Activated T-cell treated with anti-CD3 and anti-CD28 coated beads, Interleukin-2, amount 50 U/mL, for 4 hours (primary cell): ENCODE measurements at places on chromosomes 13 and 19. TPM values are rescaled to one million over a fixed set of nuclear protein-coding genes. Genes with fewer than 3 reads are reported as not detected.
A peak's percentile ranks its signal among the peaks of the same experiment; 100 is the strongest.

The ZNF154 gene
- total RNA-seq: 1.3 TPM

GRCh38 chr13:98921786-98922185 lies 56.1 kb downstream of the DOCK9 start:
- no peak for DNase-seq

DNA sequence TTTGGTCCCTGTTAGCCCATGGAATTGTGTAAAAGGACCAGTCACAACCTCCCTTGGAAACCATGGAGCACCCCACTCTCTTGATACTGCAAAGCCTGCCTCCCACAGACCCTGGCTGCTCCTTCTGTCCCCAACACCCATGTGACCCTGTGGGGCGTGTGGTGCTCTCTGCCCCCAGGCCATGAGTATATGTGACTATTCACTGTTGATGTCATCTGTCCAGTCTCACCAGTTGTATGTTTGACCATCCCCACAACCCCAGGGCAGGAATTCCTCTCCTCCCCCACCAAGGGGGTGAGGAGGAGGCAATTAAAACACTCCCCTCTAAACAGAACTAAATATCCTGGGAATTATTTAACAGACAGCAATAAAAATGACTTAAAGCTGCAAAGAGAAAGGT lies 35.2 kb downstream of the KCTD15 start:
- DNase-seq: no peak

DNA sequence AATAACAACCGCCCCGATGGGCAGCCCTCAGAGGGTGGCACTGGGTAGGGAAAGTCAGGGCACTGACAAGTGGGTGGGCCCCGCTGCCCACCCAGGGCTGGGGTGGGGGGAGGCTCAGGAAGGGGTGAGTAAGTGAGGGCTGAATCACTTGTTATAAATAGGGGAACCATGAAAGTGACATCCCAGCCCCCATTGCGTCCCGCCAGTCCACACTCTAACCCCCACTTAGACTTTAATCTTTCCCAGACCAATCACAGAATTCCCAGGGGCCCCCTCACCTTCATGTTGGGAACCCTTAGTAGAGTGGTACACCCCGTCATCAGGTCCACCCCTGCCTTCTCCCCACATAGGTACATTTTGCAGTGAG lies 37.0 kb upstream of the NANOS3 start:
- peak; percentile 59 for DNase-seq

The TRAPPC6A gene
- total RNA-seq: 9.1 TPM

The TEX101 gene
- not detected for total RNA-seq

The FPR3 gene
- not detected for total RNA-seq

The ZNF132 gene
- total RNA-seq: 1.0 TPM

DNA sequence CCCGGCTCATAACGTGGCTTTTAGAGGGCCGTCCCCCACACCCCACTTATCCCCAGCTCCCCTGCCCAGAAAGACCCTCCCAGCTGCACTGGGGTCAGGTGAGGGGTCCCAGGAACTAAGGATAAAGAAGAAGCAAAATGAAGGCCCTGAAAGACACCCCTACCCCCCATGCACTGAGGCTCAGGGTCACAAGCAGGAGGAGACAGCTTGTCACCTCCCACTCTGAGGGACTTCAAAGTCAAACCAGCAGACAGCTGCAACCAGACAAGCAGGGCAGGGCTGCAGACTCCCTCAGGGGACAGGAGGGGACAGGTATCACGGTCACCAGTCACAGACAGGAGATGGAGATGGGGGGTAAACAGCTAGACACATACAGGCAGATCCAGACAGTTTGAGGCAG lies 6.1 kb upstream of the NANOS3 start:
- DNase-seq: no peak

- no peak for DNase-seq
Observed at GRCh38 chr19:3268326-3268725, 43.9 kb downstream of the CELF5 start.

DNA sequence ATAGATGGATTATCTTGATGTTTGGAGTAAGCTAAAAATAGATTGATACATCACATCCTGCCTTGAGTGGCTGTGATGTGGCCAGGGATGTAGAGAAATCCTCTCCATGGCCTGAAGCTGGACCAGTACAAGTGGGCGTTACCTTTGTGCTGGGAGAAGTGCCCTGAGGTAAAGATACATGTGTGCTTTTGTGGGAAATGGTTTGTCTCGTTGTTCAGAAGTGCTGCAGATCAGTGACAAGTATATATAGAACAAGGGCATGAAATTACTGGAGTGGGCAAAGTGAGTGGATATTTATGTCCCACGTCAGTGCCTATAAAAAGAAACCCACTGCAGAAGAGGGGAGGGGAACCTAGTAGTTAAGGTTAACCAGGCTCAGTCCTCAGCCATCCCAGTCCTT lies 12.2 kb upstream of the ZNF304 start:
- DNase-seq: no peak

The CCNA1 gene
- total RNA-seq: not detected

The CASP14 gene
- not detected for total RNA-seq

GRCh38 chr19:7602935-7603497 lies 7.4 kb downstream of the CAMSAP3 start:
- DNase-seq: no peak

DNA sequence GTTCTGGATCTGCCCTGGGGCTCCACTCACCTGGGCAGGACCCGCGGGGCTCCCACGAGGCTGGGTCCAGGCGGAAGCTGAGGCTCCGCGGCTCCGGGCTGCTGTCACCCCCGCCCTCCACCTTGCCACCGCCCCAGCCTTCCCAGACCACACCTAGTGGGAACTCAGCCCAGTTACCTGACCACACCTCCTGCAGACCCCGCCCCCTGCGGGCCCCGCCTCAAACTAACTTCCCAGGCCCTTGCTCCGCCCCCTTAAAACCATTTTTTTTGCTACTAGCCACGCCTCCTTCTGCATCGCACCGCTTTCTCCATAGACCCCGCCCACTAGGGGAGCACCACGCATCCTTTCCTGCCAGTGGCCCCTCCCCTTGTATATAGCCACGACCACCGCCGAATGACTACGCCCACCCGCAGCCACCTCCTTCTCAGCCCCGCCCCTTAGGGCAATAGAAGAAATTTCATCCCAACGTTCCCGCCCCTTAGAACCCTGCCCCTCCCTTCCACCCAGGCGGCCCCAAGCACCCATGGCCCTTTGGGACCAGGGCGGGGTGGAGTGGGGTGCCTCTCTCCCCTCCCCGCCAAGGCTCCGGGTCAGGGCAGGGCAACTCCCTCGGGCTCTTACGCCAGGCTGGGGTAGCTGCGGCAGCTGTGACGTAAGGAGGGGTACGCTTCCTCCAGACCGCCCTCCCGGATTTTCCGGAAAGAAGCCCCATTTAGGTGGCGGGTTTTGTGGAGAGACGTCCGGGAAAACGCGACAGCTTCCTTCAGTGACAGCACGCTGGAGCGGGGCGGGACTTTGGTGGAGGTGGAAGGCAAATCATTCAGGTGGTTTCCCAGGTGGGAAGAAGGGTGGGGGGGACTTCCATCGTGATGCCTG lies at the start of gene SH2D3A:
SH2D3A (minus strand) TSS at position 79 of the 879 bp plus-strand sequence. CDS start 3,687 bp downstream, outside the sequence.
- peak; percentile 97 for DNase-seq

The CPB2 gene
- 0.21 TPM for total RNA-seq

The IPO5 gene
- total RNA-seq: 251 TPM

The MEIOSIN gene
- total RNA-seq: not detected

The CLDN10 gene
- total RNA-seq: not detected

GRCh38 chr13:36006347-36006746 lies 124.8 kb downstream of the DCLK1 start:
- DNase-seq: no peak

DNA sequence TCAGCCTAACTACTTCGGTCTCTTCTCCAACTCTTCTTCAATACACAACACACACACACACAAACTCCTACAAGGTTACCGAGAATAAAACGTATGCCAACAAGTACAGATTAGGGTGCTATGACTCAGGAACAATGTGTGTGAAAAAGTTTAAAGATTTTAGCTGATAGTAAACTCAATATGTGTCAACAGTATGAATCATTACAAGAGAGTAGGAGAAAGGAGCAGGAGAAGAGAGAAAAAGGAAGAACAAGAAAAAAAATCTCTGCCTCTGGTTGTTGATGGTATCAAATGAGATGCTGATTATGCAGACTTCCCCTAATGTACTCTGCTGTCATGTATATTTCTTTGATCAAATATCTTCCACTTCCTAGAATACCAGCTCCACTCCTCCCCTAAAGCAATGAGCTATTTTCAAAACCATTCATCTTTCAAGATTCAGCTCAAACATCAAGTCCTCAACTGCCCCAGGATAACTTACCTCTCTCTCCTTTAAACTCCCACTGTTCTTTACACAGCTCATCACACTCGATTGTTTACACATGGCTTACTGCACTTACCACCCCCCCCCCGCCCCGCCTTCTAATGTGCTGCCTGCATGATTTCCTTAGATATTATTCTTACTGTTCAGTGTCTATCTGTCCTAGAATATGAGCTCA lies 95.6 kb downstream of the FAM216B start:
- DNase-seq: no peak

The TMEM272 gene
- total RNA-seq: 0.24 TPM

- DNase-seq: no peak
Observed at GRCh38 chr13:23731709-23732108, 157.5 kb downstream of the MIPEP start.

- DNase-seq: no peak
Observed at GRCh38 chr19:49287141-49287770, 37.7 kb downstream of the SLC6A16 start.

The TNNI3 gene
- total RNA-seq: not detected

- no peak for DNase-seq
Observed at GRCh38 chr13:108957369-108958012, 328.1 kb downstream of the MYO16 start.

The PRR19 gene
- 1.5 TPM for total RNA-seq

- DNase-seq: no peak
Observed at GRCh38 chr13:114136576-114136975, 4.2 kb upstream of the RASA3 start.

DNA sequence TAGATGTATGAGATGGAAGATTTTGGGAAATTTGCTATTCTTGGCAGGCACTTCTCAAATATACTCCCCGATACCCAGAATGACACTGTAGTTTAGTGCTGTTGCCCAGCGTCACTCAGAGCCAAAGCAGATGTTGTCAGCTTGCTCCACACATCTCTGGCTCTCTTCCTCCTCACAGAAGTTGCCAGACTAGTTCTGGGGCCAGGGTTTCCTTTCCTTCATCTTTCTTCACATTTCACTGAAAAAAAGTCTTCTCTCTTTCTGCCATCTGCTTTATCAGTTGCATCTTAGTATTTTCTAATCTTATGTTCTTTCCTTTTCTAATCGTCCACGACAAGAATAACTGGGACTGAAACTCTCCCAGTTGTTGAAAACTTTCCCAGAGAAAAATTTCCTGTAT lies 251.4 kb downstream of the RGCC start:
- DNase-seq: no peak

DNA sequence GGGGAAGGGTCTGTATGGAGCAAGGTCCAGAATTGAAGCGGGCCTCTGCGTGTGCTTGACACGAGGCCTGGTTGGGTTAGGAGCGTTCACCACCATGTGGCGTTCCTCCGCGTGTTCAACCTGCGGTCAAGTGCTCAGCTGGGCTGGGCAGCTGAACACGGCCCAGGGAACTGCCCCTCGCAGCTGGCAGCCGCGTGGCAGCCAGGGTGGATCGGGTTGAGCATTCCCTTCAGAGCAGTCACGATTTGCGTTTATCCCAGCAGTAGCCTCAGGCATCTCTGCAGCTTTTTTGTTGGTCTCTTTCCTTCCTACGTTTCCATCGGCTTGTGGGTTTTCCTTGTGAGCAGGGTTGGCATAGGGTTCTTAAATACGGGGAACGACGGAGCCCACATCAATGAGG lies 28.7 kb upstream of the F2RL3 start:
- DNase-seq: no peak

DNA sequence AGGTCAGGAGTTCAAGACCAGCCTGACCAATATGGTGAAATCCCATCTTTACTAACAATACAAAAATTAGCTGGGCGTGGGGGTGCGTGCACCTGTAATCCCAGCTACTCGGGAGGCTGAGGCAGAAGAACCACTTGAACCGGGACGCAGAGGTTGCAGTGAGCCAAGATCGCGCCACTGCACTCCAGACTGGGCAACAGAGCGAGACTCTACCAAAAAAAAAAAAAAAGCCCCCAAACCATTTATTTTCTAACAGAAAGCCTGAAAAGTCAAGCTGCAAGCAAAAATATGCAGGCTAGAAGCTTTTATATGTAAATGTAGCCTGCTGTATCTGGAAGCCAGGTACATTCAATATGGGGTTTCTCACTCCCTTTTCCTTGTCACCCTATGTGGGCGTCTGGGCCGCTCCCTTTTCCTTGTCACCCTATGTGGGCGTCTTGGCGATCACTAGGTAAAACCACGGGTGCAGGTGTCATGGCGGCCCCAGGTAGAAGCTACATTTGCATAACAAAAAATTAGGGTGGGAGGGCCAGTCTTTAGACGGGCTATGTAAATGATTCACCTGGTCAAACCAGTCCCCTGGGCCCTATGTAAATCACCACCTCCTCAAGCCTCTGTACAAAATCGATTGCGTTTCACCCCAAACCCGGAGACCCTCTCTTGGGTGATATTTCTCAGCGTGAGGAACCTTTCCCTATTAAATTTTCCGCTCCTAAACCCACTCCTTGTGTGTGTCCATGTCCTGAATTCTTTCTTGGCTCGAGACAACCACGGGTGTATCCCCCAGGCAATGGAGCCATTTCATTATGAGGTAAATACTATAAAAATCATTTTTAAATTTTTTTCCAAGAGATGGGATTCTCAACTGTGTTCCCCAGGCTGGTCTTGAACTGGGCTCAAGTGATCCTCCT lies 2.1 kb downstream of the TRIM13 start:
- peak; percentile 10 for DNase-seq

DNA sequence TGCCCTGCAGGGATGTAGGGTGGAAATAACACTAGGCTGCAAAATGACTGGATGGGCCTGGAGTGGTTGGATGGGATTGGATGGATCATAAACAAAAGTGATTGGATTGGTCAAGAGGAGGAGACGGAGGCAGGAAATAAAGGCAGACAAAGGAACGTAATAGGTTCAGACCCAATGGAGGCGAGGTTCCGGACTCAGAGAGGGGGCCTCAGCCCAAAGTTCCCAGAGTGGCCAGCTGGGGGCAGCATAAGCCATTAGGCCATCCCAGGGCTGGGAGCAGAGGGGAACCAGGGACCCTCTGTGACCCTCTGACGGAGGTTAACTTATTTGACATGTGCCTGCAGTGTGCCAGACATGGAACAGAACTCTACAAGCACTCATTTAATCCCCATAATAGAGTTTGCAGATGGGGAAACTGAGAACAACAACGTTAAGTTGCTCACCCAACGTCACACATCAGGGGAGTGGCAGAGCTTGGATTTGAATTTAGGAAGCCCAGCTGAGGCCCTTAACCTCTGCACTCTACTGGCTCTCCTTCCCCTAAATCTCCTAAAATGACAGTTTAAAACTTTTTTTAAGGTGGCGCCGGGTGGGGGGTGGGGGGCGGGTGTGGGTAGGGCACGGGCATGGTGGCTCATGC lies 15.3 kb upstream of the MAP1S start:
- DNase-seq: peak; percentile 72

The HSPBP1 gene
- total RNA-seq: 121 TPM

- DNase-seq: no peak
Observed at GRCh38 chr19:47057328-47057727, 8.9 kb upstream of the TMEM160 start.

DNA sequence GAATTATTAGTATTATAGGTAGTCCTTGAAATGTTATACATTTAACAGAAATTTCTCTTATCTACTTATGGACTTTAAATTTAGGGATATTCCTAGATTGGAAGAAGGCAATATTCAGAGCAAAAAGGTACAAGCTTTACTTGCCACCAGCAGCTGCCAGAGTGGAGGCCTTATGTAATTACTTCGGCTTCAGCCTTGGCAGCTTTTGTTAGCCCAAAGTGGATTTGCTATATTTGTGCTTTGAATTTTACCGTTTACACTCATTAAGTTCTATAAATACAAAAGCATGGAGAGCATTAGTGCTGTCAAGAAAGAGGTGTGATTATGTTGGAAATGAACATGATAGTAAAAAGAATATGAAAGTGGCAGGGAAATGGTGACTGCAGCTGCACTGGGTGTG lies 319.9 kb downstream of the ATP8A2 start:
- no peak for DNase-seq
